ENCODE measurements at places on chromosomes 13 and 19.

DNA sequence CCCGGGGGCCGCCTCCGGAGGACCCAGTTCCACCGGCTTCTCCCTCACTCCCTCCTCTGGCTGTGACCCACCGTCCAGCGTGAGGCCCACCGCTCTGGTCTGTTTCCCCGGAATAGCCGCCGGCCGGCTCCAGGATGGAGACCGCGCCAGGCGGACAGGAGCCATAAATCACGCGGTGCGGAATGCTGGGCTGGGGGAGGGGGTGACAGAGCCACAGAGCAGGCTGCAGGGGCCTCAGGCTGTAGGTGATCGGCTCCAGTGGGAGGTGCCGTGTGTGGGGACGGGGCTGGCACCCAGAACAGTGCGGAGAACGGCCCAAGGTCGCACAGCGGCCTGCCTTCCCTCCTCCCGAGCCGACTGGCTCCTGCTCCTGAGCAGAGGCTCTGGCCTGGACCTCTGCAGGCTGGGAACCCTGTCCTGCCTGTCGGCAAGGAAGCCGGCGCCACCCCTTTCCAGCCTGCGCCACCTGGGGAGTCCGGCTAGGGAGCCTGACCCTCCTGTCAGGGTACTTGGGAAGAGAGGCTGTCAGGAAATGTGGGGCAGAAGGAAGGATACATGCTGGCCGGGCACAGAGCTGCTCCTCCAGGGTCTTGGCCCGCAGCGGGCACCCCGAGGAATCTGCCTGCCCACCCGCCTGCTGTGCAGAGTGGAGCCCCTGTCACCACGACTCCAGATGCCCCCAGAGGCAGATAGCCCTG lies 8.3 kb downstream of the PIAS4 start:
- H3K4me1 ChIP-seq = peaks cover 23% of the 10 kb centered on the region
- H3K36me3 ChIP-seq = peaks cover 32% of the 10 kb centered on the region
- H3K27me3 ChIP-seq = no peaks in the 10 kb centered on the region
- DNase-seq = no peak
- no peak overlapping the region for H3K4me3 ChIP-seq

- no peak overlapping the region for H3K4me3 ChIP-seq
- H3K36me3 ChIP-seq = no peaks in the 10 kb centered on the region
- H3K4me1 ChIP-seq = no peaks in the 10 kb centered on the region
These were observed 21.0 kb upstream of the CD33 start for GRCh38 chr19:51203916-51204315.

DNA sequence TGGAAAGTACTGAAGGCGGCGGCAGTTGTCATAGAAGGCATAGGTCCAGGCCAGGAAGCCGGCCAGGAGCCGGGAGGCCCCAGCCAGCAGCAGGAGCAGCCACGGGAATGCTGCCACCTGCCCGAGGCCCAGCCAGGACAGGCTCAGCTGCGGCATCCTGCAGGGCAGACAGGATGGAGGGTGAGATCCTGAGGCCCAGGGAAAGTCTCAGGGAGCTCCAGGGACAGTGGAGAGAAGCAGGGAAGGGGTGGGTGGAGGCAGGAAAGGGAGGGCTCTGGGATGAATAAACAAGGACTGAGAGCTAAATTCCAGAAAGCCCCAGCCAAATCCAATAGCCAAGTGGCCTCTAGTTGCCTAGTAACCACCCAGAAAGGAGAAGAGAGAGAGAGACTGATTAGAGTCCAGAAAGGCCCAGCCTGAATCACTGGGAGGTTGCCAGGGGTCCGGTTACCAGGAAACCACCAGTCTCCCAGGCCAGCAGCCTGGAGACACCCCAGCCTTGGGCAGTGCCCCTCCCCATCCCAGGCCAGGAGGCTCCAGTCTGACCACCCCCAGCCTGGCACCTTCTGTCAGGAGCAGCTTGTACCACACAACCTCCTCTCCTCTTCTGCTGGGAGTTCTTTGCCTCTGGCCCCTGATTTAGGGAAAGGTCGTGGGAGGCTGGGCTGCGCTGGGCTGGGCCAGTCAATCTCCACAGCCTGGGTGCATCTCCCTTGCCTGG lies 7.5 kb upstream of the OR10H5 start:
- H3K27me3 ChIP-seq = peaks cover 28% of the 10 kb centered on the region
- no peaks in the 10 kb centered on the region for H3K4me1 ChIP-seq
- DNase-seq = no peak
- H3K27ac ChIP-seq = peak overlapping the region; percentile 62
- H3K4me3 ChIP-seq = no peak overlapping the region
- no peaks in the 10 kb centered on the region for H3K36me3 ChIP-seq

- H3K4me1 ChIP-seq = peaks cover 5% of the 10 kb centered on the region
- no peaks in the 10 kb centered on the region for H3K36me3 ChIP-seq
- no peak overlapping the region for H3K4me3 ChIP-seq
- H3K27ac ChIP-seq = no peak overlapping the region
- no peak for DNase-seq
These were observed 91.1 kb upstream of the SOX1 start for GRCh38 chr13:111975539-111976473.

- H3K27ac ChIP-seq = no peak overlapping the region
- H3K4me1 ChIP-seq = no peaks in the 10 kb centered on the region
- H3K36me3 ChIP-seq = no peaks in the 10 kb centered on the region
These were observed 115.4 kb upstream of the TMTC4 start for GRCh38 chr13:100789968-100790367.

GRCh38 chr13:90445179-90445578 lies 902.3 kb upstream of the MIR17HG start:
- no peaks in the 10 kb centered on the region for H3K27me3 ChIP-seq
- no peaks in the 10 kb centered on the region for H3K4me1 ChIP-seq
- no peak for DNase-seq
- no peaks in the 10 kb centered on the region for H3K36me3 ChIP-seq
- H3K4me3 ChIP-seq = no peak overlapping the region

- no peak for DNase-seq
- H3K36me3 ChIP-seq = peaks cover 48% of the 10 kb centered on the region
- peaks cover 3% of the 10 kb centered on the region for H3K4me1 ChIP-seq
- peak overlapping the region; percentile 53 for H3K27ac ChIP-seq
These were observed 28.5 kb downstream of the AP1M1 start for GRCh38 chr19:16226184-16226591.

DNA sequence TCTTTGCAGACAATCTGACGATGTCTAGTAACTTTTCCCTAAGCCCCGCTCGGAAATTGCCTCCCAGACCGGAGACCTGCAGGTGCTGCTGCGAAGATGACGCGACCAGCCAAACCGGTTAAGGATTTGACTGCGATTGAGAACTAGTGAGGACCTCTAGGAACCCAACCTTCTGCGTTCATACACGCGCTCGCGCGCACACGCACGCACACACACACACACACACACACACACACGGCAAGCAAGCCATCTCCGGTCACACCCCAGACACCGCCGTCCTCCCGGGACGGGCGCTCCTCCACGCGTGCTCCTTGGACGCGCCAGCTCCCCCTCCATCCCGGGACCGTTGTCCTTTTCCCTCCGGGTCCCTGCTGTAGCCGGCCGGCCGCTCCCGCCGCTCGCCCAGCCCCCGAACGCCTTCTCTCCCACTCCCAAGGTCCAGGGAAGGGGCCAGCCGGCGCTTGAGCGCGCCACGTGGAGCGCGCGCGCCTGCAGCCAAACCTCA lies 1.2 kb downstream of the TBC1D4 start:
- no peak overlapping the region for H3K27ac ChIP-seq
- H3K4me1 ChIP-seq = peaks cover 11% of the 10 kb centered on the region
- H3K4me3 ChIP-seq = peak overlapping the region; percentile 95
- H3K27me3 ChIP-seq = peaks cover 80% of the 10 kb centered on the region
- H3K36me3 ChIP-seq = peaks cover 3% of the 10 kb centered on the region

GRCh38 chr19:8584965-8585893 lies 8.0 kb upstream of the MYO1F start:
- H3K4me1 ChIP-seq = peaks cover 2% of the 10 kb centered on the region
- H3K27me3 ChIP-seq = no peaks in the 10 kb centered on the region
- peaks cover 11% of the 10 kb centered on the region for H3K36me3 ChIP-seq

GRCh38 chr13:28299916-28300315 lies 161.6 kb downstream of the PAN3 start:
- no peaks in the 10 kb centered on the region for H3K27me3 ChIP-seq
- no peak for DNase-seq
- peaks cover 15% of the 10 kb centered on the region for H3K36me3 ChIP-seq
- H3K27ac ChIP-seq = no peak overlapping the region
- H3K4me1 ChIP-seq = peaks cover 4% of the 10 kb centered on the region

- H3K4me1 ChIP-seq = no peaks in the 10 kb centered on the region
- H3K36me3 ChIP-seq = no peaks in the 10 kb centered on the region
- no peak overlapping the region for H3K4me3 ChIP-seq
- DNase-seq = no peak
- H3K27ac ChIP-seq = no peak overlapping the region
- peaks cover 37% of the 10 kb centered on the region for H3K27me3 ChIP-seq
These were observed 25.2 kb upstream of the IGSF23 start for GRCh38 chr19:44587963-44588770.

- no peaks in the 10 kb centered on the region for H3K4me1 ChIP-seq
- H3K27me3 ChIP-seq = peaks cover 62% of the 10 kb centered on the region
- H3K36me3 ChIP-seq = peaks cover 3% of the 10 kb centered on the region
- H3K4me3 ChIP-seq = no peak overlapping the region
These were observed 9.8 kb upstream of the CNMD start for GRCh38 chr13:52749419-52749818.

DNA sequence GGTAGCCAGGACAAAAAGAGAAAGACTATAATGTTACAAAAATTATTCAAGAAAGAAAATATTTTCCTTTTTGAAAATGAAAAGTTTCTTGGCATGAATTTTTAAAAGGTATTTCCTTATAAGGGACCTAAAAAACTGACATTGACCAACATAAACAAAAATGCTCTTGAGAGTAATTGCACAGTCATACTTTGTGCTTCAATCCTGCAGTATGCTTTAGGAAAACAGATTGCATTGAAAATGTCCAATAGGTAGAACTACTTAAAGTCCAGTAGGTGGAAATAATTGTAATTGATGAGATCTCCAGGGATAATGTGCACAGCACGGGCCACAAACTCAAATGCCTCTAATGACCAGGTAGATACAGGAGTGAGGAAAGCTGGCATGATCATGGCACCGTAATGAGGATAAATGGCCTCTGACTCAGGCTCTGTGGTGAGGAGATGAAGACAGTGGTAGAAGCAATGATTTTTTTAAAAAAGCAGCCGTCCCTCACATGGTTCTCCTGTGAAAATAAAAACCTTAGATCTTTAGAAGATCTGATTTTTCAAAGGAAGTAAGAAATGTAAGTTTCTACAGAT lies 278.0 kb downstream of the ITGBL1 start:
- no peak overlapping the region for H3K27ac ChIP-seq
- no peaks in the 10 kb centered on the region for H3K36me3 ChIP-seq
- H3K4me3 ChIP-seq = no peak overlapping the region
- no peaks in the 10 kb centered on the region for H3K27me3 ChIP-seq

- H3K4me1 ChIP-seq = peaks cover 16% of the 10 kb centered on the region
- peak overlapping the region; percentile 95 for H3K4me3 ChIP-seq
- no peaks in the 10 kb centered on the region for H3K27me3 ChIP-seq
- H3K27ac ChIP-seq = peak overlapping the region; percentile 95
These were observed 968 bp downstream of the RAVER1 start for GRCh38 chr19:10332158-10332964.

GRCh38 chr19:51181377-51181912 lies 39.3 kb downstream of the SIGLEC7 start:
- H3K4me1 ChIP-seq = peaks cover 1% of the 10 kb centered on the region
- peaks cover 20% of the 10 kb centered on the region for H3K27me3 ChIP-seq
- DNase-seq = no peak
- H3K4me3 ChIP-seq = no peak overlapping the region

DNA sequence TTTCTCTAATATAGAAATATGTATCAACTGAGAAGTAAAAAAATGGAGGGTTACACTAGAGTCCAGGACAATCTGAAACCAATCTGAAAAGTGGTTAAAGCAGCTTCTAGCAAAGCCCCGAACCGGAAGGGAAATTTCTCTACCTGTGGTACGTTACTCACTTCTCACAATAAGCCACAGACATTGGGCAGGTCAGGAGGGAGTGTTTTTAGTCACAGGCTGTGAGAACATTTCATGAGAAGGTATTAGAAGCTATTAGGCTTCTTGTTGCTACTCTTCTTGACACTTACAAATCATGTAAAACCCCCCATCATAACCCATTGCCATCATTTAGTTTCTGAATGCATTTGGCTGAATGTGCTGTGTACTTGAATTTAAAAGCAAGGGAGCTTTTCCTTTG lies 120.9 kb downstream of the NUFIP1 start:
- H3K27ac ChIP-seq = no peak overlapping the region
- peaks cover 6% of the 10 kb centered on the region for H3K27me3 ChIP-seq
- H3K36me3 ChIP-seq = peaks cover 3% of the 10 kb centered on the region
- H3K4me3 ChIP-seq = no peak overlapping the region

- no peak for DNase-seq
- H3K4me1 ChIP-seq = no peaks in the 10 kb centered on the region
- no peak overlapping the region for H3K4me3 ChIP-seq
- H3K27ac ChIP-seq = no peak overlapping the region
- no peaks in the 10 kb centered on the region for H3K36me3 ChIP-seq
These were observed 23.0 kb upstream of the ATP1A3 start for GRCh38 chr19:42017040-42017439.

GRCh38 chr19:1931445-1931844 lies 9.5 kb upstream of the CSNK1G2 start:
- H3K4me1 ChIP-seq = peaks cover 32% of the 10 kb centered on the region
- no peak overlapping the region for H3K4me3 ChIP-seq
- H3K27ac ChIP-seq = no peak overlapping the region
- DNase-seq = no peak

DNA sequence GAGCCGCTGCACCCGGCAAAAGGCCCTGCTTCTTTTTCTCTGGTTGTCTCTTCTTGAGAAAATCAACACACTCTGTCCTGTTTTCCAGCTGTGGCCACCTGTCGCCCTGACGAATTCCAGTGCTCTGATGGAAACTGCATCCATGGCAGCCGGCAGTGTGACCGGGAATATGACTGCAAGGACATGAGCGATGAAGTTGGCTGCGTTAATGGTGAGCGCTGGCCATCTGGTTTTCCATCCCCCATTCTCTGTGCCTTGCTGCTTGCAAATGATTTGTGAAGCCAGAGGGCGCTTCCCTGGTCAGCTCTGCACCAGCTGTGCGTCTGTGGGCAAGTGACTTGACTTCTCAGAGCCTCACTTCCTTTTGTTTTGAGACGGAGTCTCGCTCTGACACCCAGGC lies 17.2 kb downstream of the LDLR start:
- H3K27me3 ChIP-seq = no peaks in the 10 kb centered on the region
- no peak for DNase-seq
- peaks cover 92% of the 10 kb centered on the region for H3K36me3 ChIP-seq
- peak overlapping the region; percentile 60 for H3K27ac ChIP-seq
- H3K4me3 ChIP-seq = no peak overlapping the region

GRCh38 chr13:40586886-40587565 lies 79.4 kb downstream of the FOXO1 start:
- H3K4me1 ChIP-seq = peaks cover 80% of the 10 kb centered on the region
- no peak for DNase-seq
- H3K36me3 ChIP-seq = peaks cover 17% of the 10 kb centered on the region
- H3K27me3 ChIP-seq = no peaks in the 10 kb centered on the region
- H3K27ac ChIP-seq = no peak overlapping the region
- H3K4me3 ChIP-seq = no peak overlapping the region

GRCh38 chr19:58575183-58576041 lies 2.3 kb upstream of the MZF1 start:
- H3K36me3 ChIP-seq = peaks cover 40% of the 10 kb centered on the region
- H3K4me1 ChIP-seq = peaks cover 32% of the 10 kb centered on the region
- DNase-seq = peak; percentile 73
- peak overlapping the region; percentile 90 for H3K4me3 ChIP-seq

Data from effector memory CD8-positive, alpha-beta T cell (primary cell).